NCI-H1092 (cell line): ENCODE measurements at places on chromosomes 2 and 18.
A peak's percentile ranks its signal among the peaks of the same experiment; 100 is the strongest.

GRCh38 chr2:140177086-140177485, 1396.9 kb upstream of the NXPH2 start:
- no peak for DNase-seq

GRCh38 chr2:41313082-41313481, 734.7 kb upstream of the PKDCC start:
- no peak for DNase-seq

GRCh38 chr2:105445976-105446375, 47.1 kb upstream of the FHL2 start:
- DNase-seq = no peak

- no peak for DNase-seq
Observed at GRCh38 chr2:21891191-21891590, 767.4 kb downstream of the TDRD15 start.

DNA sequence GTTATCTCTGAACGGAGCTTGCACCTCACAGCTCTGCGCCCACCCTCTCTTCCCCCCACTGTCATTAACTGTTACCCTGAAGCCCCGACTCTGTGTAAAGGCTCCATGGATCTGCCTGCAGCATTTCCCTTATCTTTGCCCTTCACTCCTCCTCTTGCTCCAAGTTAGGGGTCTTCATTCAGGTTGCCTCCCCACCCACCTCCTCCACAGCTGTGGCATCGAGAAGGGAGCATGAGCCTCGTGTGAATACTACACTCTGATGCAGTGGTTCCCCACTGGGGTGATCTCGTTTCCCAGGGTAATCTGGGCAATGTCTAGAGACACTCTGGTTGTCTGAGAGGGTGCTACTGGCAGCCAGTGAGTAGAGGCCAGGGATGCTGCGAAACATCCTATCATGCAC, 51.4 kb downstream of the REEP1 start:
- no peak for DNase-seq

DNA sequence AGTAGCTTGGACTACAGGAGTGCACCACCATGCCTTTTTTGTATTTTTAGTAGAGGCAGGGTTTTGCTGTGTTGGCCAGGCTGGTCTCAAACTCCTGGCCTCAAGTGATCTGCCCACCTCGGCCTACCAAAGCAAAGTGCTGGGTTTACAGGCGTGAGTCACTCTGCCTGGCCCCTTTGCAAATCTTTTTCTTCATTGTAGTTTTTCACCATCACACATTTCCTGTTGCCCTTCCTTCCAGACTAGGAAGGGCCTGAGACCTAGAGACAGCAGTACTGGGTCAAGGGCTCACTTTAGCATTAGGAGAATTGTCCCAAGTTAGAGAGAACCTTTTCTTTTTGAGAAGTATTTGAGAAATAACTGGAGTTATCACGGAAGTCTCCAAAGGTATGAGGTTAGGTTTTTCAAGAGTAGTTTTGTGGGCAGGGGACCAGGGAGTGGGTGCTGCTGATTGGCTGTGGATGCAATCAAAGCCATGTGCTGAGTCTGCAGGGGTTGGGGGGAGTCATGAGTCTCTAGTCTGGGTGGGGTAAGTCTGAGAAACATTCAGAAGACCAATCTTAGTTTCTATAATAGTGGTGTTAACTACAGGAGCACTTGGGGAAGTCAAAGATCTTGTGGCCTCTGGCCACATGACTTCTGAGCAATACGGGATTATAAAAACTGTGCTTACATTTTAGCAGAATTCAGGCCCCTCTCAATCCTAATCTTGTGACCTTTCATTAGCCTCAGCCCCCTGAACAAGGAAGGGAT, 23.7 kb downstream of the B3GNT2 start:
- no peak for DNase-seq

- no peak for DNase-seq
Observed at GRCh38 chr2:228777855-228778355, 493.2 kb downstream of the PID1 start.

- DNase-seq = no peak
Observed at GRCh38 chr2:133026536-133027177, 356.7 kb upstream of the LYPD1 start.

GRCh38 chr2:200365209-200365608, 58.7 kb downstream of the SPATS2L start:
- DNase-seq = no peak

- no peak for DNase-seq
Observed at GRCh38 chr2:227488045-227488444, 16.1 kb downstream of the AGFG1 start.

DNA sequence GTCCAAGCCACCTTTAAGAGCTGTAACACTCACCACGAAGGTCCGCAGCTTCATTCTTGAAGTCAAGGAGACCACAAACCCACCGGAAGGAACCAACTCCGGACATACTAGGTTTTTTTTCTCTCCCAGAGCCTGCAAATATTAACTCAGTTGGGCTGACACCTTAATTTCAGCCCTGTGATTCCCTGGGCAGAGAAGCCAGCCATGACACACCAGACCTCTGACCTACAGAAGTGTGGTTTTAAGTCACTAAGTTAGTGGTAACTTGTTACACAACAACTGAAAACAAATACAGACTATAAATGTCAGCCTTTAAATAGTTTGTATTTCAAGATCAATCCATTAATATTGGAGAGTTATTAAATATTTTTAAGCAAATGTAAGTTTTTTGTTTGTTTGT, 855.1 kb downstream of the TMEM182 start:
- DNase-seq = no peak

DNA sequence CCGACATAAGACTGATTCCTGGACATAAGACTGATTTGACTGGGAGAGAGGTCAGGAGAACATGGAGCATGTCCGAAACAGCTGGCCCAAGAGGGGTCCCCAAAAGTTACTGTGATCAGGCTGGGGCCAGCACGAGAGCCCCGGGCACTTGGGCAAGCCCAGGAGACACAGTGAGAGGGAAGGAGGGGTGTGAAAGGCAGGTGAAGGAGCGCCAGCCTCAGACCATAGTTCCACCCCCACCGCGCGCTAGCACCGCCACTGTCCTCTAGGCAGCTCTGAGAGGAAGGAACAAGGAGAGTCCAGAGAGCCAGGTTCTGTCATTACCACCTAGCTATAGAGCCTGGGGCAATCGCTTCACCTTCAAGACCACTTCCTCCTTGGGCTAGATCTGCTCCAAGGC, 78.2 kb upstream of the DAPL1 start:
- DNase-seq = no peak

GRCh38 chr2:45344071-45344470, 267.0 kb downstream of the SRBD1 start:
- no peak for DNase-seq

DNA sequence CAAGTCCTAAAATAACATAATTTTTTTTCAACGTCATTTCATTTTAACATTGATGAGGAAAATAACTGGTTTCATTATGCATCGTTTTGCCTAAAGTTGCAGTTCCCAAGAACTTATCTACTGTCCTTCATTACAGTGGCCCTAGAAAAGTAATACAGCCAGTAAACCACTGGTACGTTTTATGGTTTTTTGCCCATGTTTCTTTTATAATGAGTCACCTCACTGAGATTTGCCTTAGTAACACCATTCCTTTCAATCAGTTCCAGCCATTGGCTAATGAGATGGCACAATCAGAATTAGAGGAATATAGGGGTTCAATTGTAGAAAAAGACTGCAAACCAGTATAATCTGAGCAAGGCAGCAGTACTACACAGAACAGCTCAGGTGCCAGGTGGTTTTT, 422.6 kb upstream of the LYPD1 start:
- DNase-seq = no peak

GRCh38 chr2:170991398-170992182, 62.5 kb downstream of the GORASP2 start:
- DNase-seq = no peak

DNA sequence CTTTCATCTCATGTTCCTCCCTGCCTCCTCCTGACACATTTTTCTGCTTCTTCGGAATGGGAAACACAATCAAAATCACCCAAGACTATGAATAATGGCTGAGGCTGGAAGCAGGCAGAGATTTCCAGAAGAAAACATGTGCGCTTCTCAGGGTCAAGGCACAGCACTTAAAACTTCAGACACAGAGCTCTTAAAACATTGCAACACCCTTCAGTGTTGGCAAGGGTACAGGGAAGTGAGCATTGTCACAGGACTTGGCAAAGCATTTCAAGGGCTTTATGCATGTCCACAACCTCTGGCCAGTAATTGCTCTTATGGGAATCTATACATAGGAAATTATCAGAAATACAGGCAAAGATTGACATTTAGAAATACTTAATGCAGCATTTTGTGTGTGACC, 477.6 kb upstream of the KLHL29 start:
- no peak for DNase-seq

DNA sequence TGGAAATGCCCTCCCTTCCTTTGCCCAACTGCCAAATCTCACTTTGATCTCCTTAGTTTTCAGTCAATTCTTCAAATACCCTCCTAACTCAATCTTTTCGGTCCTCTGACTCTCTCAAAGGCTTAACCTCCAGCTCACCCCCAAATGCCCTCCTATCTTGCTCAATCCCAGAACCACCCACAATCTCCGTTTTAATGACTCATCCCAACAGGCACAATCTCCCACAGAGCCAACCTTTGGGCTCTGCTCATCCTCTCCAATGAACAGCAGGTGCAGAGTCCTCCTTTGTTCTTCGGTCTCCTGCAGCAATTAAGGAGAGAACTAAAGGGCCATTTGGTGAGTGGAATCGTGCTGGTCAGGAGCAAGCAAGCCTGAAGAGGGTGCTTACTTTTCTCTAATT, 366.1 kb upstream of the CRIM1 start:
- no peak for DNase-seq

DNA sequence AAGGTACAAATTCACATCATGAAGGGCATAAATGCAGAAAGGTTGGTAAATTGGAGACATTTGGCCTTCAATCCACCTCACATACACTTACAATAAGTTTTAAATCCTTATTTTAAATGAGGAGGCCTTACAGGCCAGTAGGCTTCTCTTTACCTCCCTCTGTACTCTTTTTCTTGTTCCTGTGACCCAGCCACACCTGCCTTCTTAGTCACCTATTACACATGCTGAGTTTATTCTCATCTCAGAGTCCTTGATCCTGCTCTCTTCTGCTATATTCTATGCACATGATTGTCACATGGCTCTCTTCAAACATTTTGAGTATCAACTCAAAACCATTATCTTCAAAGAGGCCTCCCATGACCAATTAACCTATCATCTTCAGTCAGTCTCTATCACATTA, 491.5 kb downstream of the SATB2 start:
- no peak for DNase-seq

DNA sequence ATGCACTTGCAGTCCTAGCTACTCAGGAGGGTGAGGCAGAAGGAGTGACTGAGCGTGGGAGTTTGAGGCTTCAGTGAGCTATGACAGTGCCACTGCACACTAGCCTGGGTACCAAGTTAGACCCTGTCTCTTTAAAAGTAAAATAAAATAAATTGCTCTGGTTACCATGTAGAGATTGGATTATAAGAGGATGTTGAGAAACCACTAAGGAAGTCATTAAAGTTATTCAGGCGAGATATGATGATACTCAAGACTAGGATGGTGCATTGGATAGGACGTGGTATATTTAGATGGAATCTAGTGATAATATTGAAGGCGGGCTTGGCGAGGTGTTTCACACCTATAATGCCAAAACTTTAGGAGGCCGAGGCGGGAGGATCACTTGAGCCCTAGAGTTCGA, 50.6 kb downstream of the BMPR2 start:
- DNase-seq = no peak

DNA sequence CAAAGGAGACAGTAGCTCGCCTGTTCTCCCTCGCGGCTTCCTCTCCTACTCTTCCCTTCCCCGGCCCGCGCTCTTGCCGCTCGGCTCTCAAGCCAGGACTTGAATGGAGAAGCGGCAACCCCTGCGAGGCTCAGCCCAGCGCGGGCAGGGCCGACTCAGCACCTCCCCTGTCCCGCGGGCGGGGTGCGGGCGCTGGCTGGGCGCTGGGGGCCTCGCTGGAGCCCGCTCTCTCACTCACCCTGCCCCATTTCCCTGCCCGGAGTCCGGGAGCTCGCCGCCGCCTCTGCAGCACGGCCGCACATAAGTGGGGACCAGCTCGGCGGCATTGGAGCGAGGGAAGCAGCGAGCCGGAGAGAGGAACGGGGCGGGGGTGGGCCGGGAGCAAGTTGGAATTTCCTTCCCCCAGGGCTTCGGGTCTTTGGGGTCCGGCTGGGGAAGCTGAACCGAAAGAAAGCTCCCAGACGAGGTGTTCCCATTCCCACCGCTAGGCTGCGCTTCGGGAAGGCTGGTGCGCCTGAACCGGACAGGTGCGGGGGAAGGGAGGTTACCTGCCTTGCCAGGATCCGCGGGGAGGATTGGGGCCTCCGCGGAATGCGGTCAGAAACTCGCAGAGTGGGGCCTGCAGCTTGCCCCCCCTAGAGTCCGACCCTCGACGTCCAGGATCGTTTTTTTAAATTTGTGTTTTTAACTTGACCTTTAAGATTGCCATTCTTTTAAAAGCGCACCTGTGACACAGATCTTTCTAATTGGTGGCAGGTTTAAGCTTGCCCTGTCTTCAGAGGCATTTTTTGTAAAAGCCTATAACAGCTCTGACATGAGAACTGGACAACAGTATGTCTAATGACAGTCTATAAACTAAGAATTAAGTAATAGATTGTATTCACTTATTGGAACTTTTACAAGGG, at the start of gene COBLL1:
Gene COBLL1 (minus strand): TSS at position 105 of the 905 bp plus-strand sequence. CDS start 627 bp downstream, outside the sequence.
- DNase-seq = peak; percentile 69

DNA sequence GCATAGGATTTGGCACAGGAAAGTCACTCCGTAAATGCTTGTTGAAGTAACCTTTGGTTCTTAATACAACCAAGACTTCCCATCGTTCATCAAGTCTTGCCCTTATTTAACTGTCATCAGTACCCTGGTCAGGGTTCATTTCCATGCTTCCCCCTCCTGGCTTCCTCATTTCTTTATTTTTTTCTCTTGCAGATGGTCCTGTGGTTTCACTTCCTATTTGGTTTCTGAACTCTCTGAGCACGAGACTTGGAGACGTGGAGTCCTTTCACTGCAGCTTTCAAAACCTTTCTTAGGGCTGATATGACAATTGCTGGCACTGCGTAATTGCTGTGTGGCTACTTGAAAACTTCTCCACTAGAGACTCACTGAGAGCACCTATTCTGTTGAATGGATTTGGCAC, 59.9 kb upstream of the PID1 start:
- DNase-seq = no peak

GRCh38 chr18:10134204-10134603, 220.4 kb downstream of the VAPA start:
- DNase-seq = no peak

DNA sequence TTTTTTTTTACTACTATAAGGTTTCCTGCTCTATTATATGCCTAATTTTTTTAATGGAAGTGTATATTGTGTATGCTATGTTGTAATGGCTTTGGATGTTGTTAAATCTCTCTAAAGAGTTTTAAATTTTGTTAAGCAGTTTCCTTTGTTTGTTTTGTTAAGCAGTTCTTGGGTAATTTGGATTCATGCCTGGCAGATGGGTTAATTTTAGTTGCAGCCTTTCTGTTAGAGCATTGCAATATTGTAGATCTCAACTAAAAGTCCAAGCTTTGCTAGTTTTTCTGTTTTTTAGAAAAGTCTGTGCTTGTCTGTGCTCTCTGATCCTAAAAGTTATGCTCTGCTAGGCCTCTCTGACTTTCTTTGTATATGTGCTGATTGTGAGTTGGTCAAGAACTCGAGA, 1229.0 kb upstream of the NRXN1 start:
- no peak for DNase-seq
